ENCODE measurements at places on chromosomes 7 and 10.

GRCh38 chr7:43737467-43738127 is 8.3 kb upstream of the COA1 start:
- no peak for DNase-seq

DNA sequence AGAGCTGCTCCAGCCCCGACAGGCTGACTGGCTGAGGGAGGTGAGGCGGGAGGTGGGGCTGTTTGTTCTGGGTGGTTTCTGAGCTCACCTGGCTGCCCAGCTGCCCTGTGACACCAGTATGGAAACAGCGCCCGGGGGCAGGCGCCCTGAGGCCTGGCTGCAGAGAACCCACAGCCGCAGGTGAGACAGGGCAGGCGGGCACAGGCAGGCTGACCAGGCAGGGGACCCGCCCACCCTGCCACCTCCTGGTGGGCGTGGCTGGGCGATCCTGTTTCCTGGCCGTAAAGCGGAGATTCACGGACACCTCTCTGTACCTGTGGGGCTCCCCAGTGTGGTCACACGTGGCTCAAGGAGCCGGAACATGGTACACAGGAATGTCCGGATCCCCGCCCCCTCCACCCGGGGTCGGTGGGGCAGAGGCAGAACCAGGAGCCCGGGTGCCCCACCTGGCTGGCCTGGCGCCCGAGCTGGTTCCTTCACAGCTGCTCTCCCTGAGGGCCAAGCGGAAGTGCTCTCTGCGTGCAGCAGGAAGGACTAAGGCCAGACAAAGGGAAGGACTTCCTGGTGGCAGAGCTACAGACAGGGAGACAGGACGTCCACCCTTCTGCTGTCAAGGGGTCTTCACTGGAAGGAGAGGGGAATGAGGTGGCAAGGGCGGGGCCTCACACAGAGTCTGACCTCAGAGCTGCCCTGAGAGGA is 3.9 kb downstream of the MICALL2 start:
- no peak for DNase-seq

GRCh38 chr10:13681528-13681927 is 94.8 kb downstream of the PRPF18 start:
- no peak for DNase-seq

GRCh38 chr10:35379226-35380137 is 43.2 kb downstream of the CCNY start:
- DNase-seq: peak; percentile 60

DNA sequence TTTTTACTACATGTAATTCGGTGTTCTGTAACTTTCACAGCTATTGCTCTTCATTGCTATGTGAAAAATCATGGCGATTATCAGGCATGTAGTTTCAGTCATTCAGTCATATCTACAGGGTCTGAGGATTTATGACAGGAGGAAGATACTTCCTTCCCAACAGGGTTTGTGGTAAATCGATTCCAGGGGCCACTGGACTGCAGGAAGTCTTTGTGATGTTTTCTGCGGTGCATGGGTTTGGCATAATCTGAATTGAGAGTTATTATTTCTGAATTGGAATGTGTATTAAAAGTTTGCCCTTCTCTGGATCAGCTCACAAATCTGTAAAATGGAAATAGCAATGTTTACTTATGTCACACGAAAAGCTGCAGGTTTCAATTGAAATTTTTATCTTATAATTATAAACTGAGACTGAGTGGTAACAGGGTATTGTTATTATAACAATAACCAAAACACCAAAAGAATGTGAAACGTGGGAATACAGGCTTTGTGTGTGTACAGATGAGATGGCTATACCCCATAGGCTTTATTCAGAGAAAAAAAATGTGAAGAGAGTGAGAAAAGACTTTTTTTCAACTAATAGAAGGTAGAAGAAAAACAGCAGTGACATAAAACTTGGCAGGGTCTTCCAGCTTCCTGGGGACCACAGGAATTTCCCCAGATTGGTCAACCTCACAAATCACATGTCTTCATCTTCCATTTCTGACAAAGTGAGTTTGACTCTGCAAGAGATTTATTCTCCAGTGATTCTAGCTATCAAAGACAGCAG is 307.7 kb upstream of the NFE2L3 start:
- DNase-seq: no peak

DNA sequence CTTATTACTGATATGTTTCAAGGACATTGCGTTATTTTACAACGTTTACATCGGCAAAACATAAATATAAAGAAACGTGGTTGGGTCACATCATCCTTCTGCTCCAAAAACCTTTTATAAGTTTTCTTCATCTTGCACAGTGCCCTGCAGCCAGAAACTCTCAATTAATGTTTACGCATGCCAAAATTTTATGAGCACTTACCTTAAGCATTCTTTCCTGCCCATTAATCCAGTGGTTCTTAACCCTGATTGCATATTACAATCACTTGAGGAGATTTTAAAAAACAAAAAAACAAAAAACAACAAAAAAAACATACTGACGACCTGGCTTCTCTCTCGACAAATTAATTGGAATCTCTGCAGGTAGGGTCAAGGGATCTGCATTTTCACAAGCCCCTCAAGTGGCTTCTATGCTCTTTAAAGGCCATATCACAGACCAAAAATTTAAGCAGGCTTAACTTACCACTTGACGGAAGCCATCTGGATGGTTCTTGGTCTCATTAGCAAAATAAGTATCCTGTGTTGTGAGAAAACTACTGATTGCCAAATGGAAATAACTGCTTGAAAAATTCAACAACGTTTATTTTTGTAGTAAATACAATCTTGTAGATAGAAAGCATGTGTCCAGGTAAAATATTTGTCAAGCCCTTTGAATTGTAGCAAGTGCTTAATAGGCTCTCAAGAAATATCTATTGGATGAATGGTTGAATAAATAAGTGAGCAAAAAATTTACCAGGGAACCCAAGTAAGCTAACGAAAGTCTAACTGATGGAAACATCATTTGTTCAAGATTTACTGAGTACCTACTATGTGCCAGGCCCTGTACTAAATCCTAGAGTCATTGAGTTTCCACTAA is 30.9 kb upstream of the SLC16A12 start:
- no peak for DNase-seq

- no peak for DNase-seq
These were observed 1.2 kb downstream of the DENND10 start for GRCh38 chr10:119105155-119105554.

Measured in GM13977 (cell line).